Bronchial epithelial cell (primary cell): ENCODE measurements at places on chromosomes 4 and X.
A peak's percentile ranks its signal among the peaks of the same experiment; 100 is the strongest.

- no peak for DNase-seq
These were observed 917.2 kb downstream of the CENPC start for GRCh38 chr4:66628146-66628545.

- peak; percentile 22 for DNase-seq
These were observed 90.4 kb upstream of the RAB40AL start for GRCh38 chrX:102846544-102847236.

DNA sequence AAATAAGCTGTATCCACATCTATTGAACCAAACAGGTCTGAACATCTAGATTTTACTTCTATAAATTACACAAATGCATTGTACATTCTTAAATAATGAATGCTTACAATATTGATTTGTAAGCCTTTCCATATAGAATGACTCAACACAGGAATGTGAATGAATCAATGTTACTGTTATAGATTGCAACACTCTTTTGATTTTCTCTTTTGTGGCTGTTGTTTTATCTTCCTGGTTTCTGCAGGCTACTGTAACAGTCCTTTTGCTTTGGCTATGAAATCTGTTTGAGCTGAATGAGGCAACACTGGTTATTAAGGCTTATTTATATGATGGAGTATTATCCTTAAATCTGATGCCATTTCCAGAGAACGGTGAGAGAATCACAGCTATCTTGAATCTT is 49.5 kb downstream of the GPR50 start:
- DNase-seq, result peak; percentile 55

GRCh38 chr4:73902817-73903547 is 33.8 kb downstream of the CXCL1 start:
- DNase-seq, result no peak

- DNase-seq, result peak; percentile 61
These were observed 133.4 kb downstream of the RASL11B start for GRCh38 chr4:52995360-52996030.
